ENCODE measurements at places on chromosomes 2 and 18. TPM values are rescaled to one million over a fixed set of nuclear protein-coding genes. Genes with fewer than 3 reads are reported as not detected.

DNA sequence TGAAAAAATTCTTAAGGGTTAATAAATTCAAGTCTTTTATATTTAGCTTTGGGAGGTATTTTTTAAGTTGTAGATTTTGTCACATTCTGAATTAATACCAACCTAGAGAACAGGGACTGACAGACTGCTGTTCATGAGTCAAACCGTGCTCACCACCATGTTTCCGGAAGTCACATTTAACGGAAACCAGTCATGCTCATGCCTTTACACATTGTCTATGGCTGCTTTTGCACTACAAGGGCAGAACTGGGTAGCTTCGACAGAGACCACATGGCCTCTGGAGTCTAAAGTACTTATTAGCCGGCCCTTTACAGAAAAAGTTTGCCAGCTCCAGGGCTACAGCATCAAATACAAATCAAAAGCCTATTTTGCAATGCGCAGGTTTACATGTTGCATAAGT lies 33.3 kb downstream of the LONRF2 start:
- DNase-seq: no peak

GRCh38 chr2:218063896-218064295 lies 5.2 kb upstream of the RUFY4 start:
- DNase-seq: no peak

- no peak for DNase-seq
These were observed 287.8 kb downstream of the CELF4 start for GRCh38 chr18:37277804-37278203.

GRCh38 chr2:30871440-30871839 lies 64.2 kb upstream of the CAPN13 start:
- no peak for DNase-seq

DNA sequence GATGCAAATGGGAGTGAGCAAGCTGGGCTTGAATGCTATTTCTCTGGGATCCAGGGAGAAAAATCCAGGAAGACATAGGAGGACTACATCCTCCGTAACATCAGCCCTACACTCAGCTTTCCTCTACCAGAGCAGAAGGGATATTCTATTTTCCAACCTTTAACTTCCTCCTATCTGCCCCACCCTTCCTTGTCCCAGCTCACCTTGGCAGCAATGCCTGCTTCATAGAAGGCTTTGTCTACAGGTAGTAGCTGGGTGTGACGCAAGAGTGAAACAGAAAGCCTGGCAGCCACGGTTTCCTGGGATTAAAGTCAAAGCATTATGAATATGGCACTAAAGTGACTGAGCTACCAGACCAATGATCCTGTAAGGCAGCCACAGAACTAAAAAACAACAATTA lies 3.9 kb downstream of the KRTCAP3 start:
- DNase-seq: no peak

DNA sequence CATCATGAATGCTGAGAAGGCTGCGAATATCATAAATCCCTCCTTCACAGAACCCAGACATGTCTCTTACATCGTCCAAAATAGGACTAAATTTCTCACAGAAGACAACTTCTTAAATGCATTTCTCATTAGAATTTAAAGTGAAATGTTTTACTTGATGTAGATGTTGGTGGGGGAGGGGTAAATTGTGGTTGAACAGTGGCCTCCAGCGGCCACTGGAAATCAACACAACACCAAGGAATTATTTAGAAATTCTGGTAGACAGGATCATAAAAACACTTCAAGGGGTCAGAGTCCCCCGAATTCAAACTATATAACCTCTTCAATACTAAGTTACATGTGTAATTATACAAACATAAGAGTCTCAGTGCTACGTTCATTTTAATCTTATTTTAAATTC lies 135.9 kb downstream of the ABCA12 start:
- DNase-seq: no peak

DNA sequence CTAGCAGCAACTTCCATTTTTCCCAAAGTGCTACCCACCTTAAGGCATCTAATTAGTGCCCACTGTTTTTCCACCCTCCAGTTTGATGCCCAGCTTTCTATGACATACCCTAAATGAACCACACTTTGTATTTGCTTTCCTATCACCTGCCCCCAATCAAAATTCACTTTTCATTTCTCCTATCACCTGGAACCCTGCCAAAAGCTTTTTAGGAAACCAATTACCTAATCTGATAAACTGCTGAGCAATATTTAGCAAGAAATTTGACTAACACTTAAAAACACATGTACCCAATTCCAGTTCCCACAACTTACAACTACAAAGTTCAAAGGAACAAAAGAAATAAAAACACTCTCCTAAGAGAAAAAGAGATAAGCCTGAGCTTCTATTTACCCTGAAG lies 71.7 kb downstream of the IKZF2 start:
- DNase-seq: no peak

- no peak for DNase-seq
These were observed 179.5 kb downstream of the SMAD2 start for GRCh38 chr18:47750889-47751423.

GRCh38 chr2:207499114-207499513 lies 30.6 kb upstream of the CREB1 start:
- no peak for DNase-seq

FASTKD1 gene
- 40.4 TPM for total RNA-seq

GCA gene
- total RNA-seq: 22.2 TPM

LIMS2 gene
- 10.3 TPM for total RNA-seq

CXCR1 gene
- not detected for total RNA-seq

KDSR gene
- 81.0 TPM for total RNA-seq

DNAJC5G gene
- total RNA-seq: 0.31 TPM
